ENCODE measurements at places on chromosomes 3 and 15.

DNA sequence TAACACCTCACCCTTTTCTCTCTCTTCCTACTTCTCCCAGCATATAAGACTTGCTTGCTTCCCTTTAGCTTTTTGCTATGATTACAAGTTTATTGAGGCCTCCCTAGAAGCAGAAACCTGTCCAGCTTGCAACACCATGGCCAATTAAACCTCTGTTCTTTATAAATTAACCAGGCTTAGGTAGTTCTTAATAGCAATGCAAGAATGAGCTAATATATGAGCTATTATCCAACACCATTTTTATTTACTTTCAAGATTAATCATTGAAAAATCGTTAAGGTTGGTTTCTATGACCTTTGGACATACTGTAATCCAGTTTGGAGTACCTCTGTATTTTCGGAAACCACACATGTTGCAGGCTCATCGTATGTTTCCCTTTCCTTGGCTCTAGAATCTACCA lies 643.1 kb downstream of the ZPLD1 start:
- no peak for DNase-seq

GRCh38 chr3:126266291-126266840 lies 86.0 kb upstream of the ALDH1L1 start:
- DNase-seq = no peak

GRCh38 chr15:62706317-62706716 lies 336.2 kb upstream of the TPM1 start:
- no peak for DNase-seq

DNA sequence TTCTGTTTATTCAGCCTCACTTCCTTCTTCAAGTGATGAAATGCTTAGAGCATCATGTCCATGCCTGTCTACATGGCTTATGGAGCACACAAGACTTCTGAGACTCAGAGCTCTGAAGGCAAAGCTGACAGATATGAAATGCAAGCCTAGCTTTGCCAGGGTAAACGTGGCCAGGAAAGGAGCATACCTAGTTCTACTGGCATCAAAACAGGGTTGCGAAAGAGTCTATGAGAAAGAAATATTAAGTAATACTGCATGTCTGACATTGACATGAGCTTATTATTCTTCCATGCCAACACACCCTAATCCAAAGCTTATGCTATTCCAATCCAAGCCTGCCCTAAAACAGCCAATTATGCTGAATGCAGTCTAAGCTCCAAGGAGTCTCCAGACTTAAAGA lies 391.5 kb downstream of the ERC2 start:
- no peak for DNase-seq

- DNase-seq = peak; percentile 60
Observed at GRCh38 chr15:40336744-40337122, 4.0 kb downstream of the CCDC9B start.

DNA sequence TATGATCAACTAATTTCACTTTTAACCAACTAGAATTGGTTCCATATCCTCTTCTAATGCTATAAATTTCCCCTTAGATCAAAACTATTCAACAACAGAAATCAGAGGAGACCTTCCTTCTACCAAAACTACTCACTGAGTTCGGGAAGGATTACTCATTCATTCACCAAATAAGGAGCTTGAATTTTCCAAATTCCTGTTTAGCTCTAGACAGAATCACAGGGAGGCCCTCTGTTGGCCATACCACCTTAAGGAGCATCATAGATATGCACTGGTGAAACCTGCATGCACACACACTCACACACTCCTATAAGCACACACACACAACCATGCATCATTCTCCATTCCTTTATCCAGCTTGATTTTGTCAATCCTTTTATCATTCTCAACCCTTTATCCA lies 49.0 kb downstream of the SUCLG2 start:
- no peak for DNase-seq
